ENCODE measurements at places on chromosomes 1 and 21.
A peak's percentile ranks its signal among the peaks of the same experiment; 100 is the strongest.

GRCh38 chr1:43304314-43304681 is 3.5 kb downstream of the TIE1 start:
- no peak for DNase-seq

GRCh38 chr1:185311589-185312225 is 5.3 kb downstream of the IVNS1ABP start:
- no peak for DNase-seq

GRCh38 chr1:170354690-170355089 is 177.3 kb upstream of the GORAB start:
- no peak for DNase-seq

DNA sequence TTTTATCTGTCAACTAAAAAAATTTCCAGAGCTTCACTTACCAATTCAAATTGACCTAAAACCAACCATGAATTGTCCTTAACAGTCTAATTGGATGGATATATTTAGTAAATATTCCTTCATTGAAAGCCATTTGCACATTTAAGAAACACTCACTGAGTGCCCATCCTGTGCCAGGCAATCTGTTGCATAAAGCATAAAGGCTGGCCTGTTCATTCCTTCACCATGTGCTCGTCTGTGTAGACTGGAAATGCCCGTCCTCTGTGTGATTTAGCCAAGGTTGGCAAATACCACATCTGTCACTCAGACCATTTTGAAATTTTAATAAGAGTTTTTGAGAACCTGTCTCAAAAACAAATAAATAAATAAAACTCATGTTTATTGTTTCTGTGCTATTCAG is 57.1 kb downstream of the ZNF684 start:
- no peak for DNase-seq

DNA sequence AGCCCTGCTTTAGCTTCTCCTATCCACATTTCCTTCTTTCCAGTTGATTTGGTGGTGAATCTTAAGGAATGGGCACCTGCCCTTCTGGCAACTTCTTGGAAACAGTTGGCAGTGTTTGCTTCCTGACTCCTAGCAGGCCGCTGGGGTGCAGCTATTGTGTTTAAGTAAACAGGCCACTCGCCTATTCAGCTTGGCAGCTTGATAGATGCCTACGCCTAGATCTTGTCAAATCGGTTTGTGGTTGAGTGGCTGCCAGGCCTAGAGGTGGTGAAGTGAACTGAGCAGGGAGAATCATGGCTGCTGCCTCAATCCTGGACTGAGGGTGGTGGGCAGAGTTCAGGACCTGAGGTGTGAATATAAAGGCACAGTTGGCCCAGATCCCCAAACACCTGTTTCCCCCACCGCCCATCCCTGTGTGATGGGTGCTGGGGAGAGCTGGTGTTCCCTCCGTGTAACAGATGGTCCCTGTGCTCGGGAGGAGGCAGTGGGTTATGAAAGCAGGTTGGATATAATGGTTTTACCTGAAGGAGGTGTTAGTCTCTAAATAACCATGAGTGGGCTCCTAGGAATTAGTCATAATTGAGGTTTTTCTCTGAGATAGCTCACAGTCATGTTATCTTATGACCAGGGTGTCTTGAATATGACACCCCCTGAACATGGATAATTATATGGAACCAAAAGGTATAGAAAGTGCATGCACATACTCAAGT is 940 bp upstream of the PLA2G2C start:
- peak; percentile 92 for DNase-seq

DNA sequence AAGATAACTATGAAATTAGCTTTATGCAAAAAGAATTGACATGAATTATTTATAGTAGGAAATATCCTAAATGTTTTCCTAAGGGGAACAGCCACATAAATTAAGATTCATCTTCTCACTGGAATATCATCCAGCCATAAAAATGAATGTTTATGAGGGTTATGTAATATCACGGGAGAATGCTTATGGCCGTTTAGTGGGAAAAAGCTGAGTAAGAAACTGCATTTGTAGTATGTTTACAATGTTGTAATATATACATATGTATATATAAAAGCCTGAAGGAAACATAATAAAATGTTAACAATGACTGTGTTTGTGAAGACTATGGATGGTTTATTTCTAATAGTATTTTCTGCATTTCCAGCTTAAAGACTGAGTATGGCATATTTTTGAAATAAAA is 152.3 kb upstream of the DNAH14 start:
- DNase-seq: no peak

Data from NCI-H2171 treated with DMSO at 0.1 percent for 48 hours (cell line).